Panc1 (cell line): ENCODE measurements at places on chromosomes 4 and X. TPM values are rescaled to one million over a fixed set of nuclear protein-coding genes. Genes with fewer than 3 reads are reported as not detected.
A peak's percentile ranks its signal among the peaks of the same experiment; 100 is the strongest.

DNA sequence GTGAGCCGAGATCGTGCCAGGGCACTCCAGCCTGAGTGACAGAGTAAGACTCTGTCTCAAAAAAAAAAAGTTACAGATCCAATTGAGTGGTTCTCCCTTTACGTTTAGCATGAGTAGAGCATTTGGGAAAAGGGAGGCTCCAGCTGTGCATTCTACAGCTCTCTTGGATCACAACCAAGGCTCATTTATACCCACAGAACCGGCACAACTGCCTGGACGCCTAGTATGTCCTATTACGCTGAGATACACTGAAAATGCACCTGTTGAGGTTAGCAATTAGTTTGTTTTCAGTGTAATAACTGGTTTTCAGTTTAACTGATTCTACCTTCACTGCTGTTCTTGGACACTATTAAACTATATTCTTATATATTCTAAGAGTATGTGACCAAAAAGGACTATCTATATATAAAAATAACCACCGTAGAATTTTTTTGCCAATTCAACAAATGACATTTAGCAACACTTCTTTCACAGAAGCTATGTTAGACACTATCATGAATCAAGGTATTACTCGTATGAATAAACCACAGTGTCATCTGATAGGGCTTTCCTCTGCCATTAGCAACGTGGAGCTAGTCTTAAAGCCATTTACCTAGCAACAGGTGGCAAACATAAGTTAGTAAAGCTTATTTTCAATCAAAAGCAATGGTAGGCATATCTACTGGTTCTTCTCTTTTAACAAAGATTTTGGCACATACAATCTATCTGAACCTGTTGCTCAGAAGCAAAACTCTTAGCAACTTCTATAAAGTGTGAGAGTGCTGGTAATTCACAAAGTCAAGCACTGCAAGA lies 3.6 kb downstream of the OTUD4 start:
- H3K27ac ChIP-seq: peak overlapping the region; percentile 84; the same call in 1 of the 2 replicates
- H3K27me3 ChIP-seq: no peaks in the 10 kb centered on the region
- H3K4me1 ChIP-seq: peaks cover 7% of the 10 kb centered on the region
- peaks cover 3% of the 10 kb centered on the region; the same call in 1 of the 2 replicates for H3K36me3 ChIP-seq
- peak overlapping the region; percentile 73 for H3K4me3 ChIP-seq

DNA sequence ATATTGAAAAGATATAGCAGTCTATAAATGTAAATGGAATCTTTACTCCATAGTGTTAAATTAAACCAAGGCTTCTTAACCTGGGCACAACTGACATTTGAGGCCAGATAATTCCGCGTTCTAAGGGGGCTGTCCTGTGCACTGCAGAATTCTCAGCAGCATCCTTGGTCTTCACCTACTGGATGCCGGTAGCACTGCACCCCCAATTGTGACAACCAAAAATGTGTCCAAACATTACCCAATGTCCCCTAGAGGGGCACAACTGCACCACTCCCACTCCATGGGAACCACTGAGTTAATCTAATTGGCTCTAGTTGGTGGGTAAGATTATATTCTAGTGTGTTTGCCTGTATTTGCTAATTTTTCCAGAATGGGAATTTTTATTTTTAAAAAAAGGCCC lies 16.6 kb downstream of the AP1S2 start:
- no peaks in the 10 kb centered on the region; the same call in 1 of the 2 replicates for H3K36me3 ChIP-seq
- no peak overlapping the region for H3K4me3 ChIP-seq
- no peak for DNase-seq
- H3K4me1 ChIP-seq: no peaks in the 10 kb centered on the region

- H3K4me3 ChIP-seq: no peak overlapping the region
- no peaks in the 10 kb centered on the region; the same call in 1 of the 2 replicates for H3K27me3 ChIP-seq
- no peak for DNase-seq
- no peak overlapping the region for H3K27ac ChIP-seq
- no peaks in the 10 kb centered on the region for H3K36me3 ChIP-seq
- no peaks in the 10 kb centered on the region for H3K4me1 ChIP-seq
These were observed 28.7 kb downstream of the TMPRSS11A start for GRCh38 chr4:67934628-67935027.

DNA sequence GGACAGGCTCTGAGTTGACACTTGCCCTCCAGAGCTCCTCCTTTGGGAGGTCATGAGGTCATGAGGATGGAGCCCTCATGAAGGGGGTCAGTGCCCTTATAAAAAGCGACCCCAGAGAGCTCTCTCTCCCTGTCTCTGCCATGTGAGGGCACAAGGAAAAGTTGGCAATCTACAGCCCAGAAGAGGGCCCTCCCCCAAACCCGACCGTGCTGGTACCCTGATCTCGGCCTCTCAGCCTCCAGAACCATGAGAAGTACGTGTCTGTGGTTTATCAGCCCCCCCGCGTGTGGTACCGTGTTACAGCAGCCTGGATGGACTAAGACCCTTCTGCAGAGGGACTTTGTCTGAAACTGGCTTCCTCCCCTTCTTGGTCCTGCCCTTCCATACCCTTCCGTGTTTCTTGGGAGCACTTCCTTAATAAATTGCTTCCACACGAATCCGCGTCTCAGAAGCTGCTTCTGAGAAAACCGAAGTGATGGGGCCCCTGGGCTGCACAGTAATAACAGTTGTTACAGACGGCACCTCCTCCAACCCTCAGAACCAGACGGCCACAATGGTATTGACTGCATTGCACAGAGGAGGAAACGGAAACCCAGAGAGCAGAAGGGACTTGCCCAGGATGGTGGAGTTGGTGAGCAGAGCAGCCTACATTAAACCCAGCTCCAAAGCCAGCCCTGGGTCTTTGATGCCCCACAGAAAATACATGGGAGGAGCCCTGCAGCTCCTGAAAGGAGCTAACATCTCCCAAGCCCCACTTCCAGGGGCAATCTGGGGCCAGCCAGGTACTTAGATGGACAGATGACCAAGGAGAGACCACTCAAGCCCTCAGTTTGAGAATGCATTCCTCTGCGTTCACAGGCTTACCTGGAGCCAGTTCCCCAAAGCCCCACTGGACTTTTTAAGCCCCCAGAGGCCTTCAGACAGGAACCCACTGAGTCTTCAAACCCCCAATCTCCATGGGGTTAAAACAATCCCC lies 242.7 kb downstream of the BCOR start:
- H3K4me1 ChIP-seq: no peaks in the 10 kb centered on the region
- H3K27ac ChIP-seq: no peak overlapping the region
- no peaks in the 10 kb centered on the region for H3K36me3 ChIP-seq
- H3K4me3 ChIP-seq: no peak overlapping the region

DNA sequence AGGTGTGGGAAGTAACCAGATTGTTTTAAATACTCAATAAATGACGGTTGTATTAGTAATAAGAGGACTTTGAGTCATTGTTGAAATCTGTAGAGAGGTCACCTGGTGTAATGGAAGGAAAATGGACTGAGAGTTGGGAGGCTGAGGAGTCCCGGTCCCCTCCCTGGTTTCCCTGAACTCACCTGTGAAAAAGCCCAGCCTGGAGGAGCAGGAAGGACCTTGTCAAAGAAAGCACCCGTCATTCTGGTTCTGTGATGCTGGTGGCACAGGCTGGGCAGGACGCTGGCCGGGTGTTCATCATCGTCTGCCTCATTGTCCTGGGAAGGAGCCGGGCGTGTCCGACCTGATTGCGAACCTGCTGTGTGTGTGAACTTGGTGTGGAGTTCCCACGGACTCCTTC lies 70.8 kb downstream of the SORCS2 start:
- no peak for DNase-seq
- no peak overlapping the region for H3K27ac ChIP-seq
- H3K27me3 ChIP-seq: no peaks in the 10 kb centered on the region
- H3K4me1 ChIP-seq: 0 out of 2 replicates have a peak, but pooled peaks cover 3% of the 10 kb centered on the region
- H3K36me3 ChIP-seq: no peaks in the 10 kb centered on the region
- H3K4me3 ChIP-seq: no peak overlapping the region

DNA sequence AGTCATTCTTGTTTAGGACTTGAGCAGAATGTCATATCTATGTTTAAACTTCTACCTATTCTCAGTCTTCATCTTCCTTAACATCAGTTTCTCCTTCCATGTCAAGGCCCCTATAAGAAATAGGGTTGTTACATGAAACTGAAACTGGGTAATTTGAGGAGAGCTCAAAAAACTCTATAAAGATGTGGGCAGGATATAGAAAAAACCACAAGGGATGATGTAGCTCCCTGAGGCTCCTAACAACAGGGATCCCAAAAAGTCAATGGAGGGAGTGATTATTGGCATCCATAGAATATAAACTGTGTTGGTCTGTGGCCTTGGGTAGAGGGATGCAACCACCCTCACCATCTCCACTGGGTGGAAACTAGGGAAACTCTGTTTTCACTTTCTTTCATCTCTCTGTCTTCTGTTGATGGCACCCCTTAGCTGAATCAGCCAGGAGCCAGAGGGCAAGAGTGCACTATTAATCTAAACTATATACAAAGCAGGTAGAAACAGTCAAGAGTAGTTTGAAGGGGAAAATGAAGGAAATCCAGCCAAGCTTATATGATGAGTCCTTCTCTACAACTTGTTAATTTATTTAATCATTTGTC lies 27.6 kb downstream of the C4orf54 start:
- no peak overlapping the region for H3K27ac ChIP-seq
- no peak for DNase-seq
- no peak overlapping the region for H3K4me3 ChIP-seq
- H3K27me3 ChIP-seq: no peaks in the 10 kb centered on the region
- H3K4me1 ChIP-seq: no peaks in the 10 kb centered on the region

- peak overlapping the region; percentile 68 for H3K4me3 ChIP-seq
- DNase-seq: no peak
- H3K36me3 ChIP-seq: no peaks in the 10 kb centered on the region
- H3K27me3 ChIP-seq: no peaks in the 10 kb centered on the region
- H3K4me1 ChIP-seq: no peaks in the 10 kb centered on the region
These were observed 654 bp upstream of the STS start for GRCh38 chrX:7146703-7147412.

DNA sequence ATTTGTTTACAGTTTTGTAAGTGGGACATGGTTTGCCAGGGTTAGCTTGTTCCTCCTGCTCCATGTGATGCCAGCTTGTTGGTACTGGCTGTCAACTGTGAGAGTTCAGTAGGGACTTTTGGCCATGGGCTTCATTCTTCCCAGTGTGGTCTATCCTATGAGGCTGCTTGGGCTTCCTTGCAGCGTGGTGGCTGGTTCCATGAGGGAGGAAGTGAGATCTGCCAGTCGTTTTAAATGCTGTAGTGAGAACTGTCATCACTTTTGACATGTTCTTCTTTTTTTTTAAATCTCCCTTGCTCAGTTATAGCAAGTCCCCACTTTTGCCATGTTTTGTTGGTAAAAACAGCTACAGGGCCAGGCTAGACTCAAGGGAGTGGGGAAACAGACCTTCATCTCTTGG lies 15.9 kb downstream of the NSD2 start:
- no peak overlapping the region for H3K4me3 ChIP-seq
- no peak for DNase-seq
- no peak overlapping the region for H3K27ac ChIP-seq
- H3K4me1 ChIP-seq: peaks cover 3% of the 10 kb centered on the region; the same call in 1 of the 2 replicates
- no peaks in the 10 kb centered on the region for H3K27me3 ChIP-seq

DNA sequence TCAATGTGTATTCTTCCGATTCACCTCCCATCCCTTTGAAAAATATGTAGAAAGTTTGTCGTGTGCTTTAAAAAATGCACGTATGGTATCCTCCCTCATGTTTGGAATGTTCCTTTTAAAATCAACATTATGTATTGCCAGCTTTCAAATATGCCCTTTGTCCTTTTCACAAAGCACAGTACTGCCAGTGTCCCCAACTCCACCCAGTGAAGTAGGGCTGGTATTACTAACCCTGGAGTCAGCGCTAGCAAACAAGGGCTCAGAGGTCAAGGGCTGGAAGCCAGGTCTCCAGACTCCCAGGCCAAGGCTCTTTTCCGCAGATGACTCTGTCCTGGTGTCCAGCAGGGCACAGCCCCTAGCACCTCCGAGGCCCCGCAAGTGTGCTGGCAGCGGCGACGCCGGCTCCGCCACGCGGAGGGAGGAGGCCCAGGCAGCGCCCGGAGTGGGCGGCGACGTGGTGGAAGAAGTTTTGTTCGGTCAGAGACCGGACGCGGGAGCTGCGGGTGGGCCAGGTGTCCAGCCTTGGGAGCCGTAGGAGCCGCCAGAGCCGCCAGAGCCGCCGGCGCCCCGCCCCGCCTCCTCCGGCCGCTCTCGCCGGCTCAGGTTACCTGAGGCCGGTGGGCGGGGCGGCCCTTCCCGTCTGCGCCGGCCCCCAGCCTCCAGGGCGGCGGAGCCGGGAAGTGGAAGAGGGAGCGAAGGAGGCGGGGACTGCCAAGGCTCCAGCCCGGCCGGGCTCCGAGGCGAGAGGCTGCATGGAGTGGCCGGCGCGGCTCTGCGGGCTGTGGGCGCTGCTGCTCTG lies at the start of gene IL13RA1:
IL13RA1 (plus strand) TSS at position 720 of the 799 bp plus-strand sequence; CDS start at position 753, 33 bp downstream.
- H3K36me3 ChIP-seq: no peaks in the 10 kb centered on the region
- peak within 1 kb of the TSS; percentile 55 for H3K4me3 ChIP-seq
- no peaks in the 10 kb centered on the region for H3K27me3 ChIP-seq
- H3K4me1 ChIP-seq: peaks cover 57% of the 10 kb centered on the region
- peak within 1 kb of the TSS; percentile 98 for H3K27ac ChIP-seq
- DNase-seq: peak; percentile 74

The KLKB1 gene
- total RNA-seq: not detected

The LONRF3 gene
- 13.1 TPM for total RNA-seq

The KLF3 gene
- total RNA-seq: 14.4 TPM

The CABS1 gene
- total RNA-seq: not detected

The FRG1 gene
- total RNA-seq: 16.1 TPM

The PROM1 gene
- 0.18 TPM for total RNA-seq

The TREX2 gene
- 2.4 TPM for total RNA-seq

The INTU gene
- 3.7 TPM for total RNA-seq

The ADRA2C gene
- total RNA-seq: 23.5 TPM

The FAM9C gene
- not detected for total RNA-seq
